H1 (cell line): ENCODE measurements at places on chromosomes 11 and 22. TPM values are rescaled to one million over a fixed set of nuclear protein-coding genes. Genes with fewer than 3 reads are reported as not detected.

The VPREB1 gene
- not detected in 2 replicates for total RNA-seq

The MIAT gene
- 33.8 and 36.0 TPM in 2 replicates for total RNA-seq

DNA sequence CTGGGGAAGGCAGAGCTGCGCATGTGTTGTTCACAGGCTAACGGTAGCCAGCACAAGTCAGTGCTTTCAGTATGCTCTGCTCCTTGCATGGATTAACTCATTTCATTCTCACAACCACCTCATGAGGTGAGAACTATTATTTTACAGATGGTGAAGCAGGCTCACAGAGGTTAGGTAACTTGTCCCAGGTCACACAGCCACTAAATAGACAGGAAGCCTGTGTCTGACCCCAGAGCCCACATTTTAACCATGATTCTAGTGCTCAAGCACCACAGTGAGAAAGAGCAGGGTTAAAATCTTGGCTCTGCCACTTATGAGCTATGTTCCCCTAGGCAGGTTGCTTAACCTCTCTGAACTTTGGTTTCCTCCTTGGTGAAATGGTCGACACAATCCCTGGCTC is 6.2 kb upstream of the SNX15 start:
- H3K27ac ChIP-seq = no peak overlapping the region
- no peak overlapping the region for H3K4me3 ChIP-seq
- no peaks in the 10 kb centered on the region for H3K27me3 ChIP-seq
- H3K36me3 ChIP-seq = peaks cover 3% of the 10 kb centered on the region; the same call in 1 of the 2 replicates
- H3K4me1 ChIP-seq = no peaks in the 10 kb centered on the region
- DNase-seq = no peak

DNA sequence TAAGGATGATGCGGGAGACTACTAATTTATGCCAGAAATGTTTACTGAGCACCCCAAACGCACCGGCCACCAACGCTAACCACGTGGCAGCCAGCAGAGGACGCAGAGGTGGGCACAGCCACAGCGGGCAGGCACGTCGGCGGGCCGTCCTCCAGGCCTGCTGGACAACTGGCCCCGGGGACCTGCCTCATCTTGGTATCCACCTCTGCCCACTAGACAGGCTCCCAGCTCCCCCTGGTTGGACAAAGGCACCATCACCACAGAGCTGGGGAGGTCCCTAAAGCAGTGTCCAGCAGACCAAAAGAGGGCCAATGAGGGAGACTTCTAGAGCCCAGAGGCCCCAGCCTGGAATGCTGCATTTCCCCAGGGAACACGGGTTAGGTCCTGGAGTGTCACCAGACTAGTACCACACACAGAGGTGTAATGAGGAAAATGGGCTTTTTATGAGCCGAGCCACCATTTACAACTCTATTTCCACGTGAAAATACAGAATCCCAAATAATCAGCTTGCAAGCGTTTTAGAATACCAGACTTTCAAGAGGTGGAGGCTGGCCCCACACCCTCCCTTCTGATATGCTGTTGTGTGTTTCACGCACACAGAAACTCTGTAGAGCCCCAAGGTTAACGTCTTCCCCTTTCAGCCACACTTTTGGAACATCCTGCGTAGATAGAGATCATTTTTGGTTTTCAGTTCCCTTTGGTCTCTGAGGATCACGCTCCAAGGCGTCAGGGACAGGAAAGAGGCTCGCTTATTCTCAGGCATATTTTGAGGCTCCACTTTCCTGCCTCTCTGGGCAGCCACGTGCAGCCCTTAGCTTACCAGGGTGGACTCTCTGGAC is 23.7 kb upstream of the BID start:
- no peaks in the 10 kb centered on the region for H3K36me3 ChIP-seq
- H3K27ac ChIP-seq = no peak overlapping the region
- H3K4me1 ChIP-seq = no peaks in the 10 kb centered on the region
- no peak overlapping the region for H3K4me3 ChIP-seq
- no peak for DNase-seq
- no peaks in the 10 kb centered on the region for H3K27me3 ChIP-seq

The UEVLD gene
- total RNA-seq = 6.0 and 7.3 TPM in 2 replicates

DNA sequence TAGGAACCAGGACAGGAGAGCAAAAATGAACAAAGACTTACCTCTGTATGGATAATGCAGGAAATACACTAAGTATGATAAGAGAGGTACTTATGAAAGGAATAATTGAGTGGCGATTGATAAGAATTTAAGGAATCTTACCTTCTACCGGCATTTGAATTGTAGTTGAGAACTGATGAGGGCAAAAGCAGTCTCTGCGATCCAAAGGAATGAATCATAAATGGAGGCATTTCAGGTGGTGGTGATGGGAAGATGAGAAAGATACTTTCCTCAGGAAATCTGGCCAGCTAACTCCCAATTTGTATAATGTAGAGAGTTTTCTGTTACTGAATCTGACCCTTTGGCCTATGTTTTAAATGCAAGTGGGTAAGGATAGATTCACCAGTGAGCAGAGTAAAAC is 71.9 kb upstream of the C11orf87 start:
- no peaks in the 10 kb centered on the region for H3K27me3 ChIP-seq
- H3K27ac ChIP-seq = no peak overlapping the region
- no peak overlapping the region for H3K4me3 ChIP-seq
- DNase-seq = no peak
- no peaks in the 10 kb centered on the region for H3K36me3 ChIP-seq
- H3K4me1 ChIP-seq = no peaks in the 10 kb centered on the region

The WNT11 gene
- total RNA-seq = 0.45 TPM in 1 of 2 replicates, not detected in the other

The F2 gene
- total RNA-seq = not detected in 2 replicates

- no peak for DNase-seq
- 0 out of 2 replicates have a peak, but pooled peaks cover 4% of the 10 kb centered on the region for H3K4me1 ChIP-seq
- H3K27me3 ChIP-seq = no peaks in the 10 kb centered on the region
- H3K4me3 ChIP-seq = no peak overlapping the region
- H3K27ac ChIP-seq = no peak overlapping the region
- H3K36me3 ChIP-seq = no peaks in the 10 kb centered on the region
Measured at GRCh38 chr11:12414611-12415010, 37.2 kb downstream of the PARVA start.

The ST14 gene
- 22.4 and 25.7 TPM in 2 replicates for total RNA-seq

DNA sequence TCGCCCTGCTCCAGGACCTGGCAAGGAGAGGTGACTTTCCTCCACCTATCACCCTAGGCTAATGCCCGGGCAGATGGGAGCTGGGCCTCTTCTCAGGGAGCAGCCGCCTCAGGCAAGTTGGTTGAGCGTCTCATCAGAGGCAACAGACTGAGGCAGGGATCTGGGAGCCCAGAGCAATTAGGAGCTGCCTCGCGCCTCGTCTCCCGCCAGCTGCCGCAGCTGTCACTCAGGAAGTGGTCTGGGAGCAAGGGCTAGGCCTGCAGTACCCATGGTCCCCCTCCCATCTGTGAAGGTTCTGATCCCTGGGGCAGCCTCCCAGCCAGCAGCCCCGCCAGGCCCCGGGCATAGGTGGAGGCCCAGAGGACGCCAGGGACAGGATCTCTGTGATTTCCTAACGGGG is 4.6 kb upstream of the CABP7 start:
- no peak overlapping the region for H3K4me3 ChIP-seq

DNA sequence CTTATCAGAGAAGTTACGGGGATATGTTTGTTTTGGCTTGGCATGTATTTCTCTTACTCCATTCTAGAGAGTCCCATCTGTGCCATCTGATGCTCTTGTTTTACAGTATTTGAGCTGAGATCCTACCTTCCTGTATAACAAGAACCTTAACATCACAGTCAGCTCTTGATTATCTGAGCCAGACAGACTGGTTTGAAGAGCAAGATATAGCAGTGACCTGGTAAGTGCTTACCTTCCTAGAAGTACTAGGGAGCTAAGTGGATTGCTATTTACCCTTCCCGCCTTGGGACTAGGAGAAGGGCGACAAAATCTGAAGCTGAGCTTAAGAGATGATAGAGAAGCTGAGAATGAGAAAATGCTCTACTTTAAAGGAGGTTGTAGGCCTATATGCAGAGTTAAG is 235.3 kb downstream of the CSNK2A3 start:
- H3K4me3 ChIP-seq = no peak overlapping the region
- H3K36me3 ChIP-seq = no peaks in the 10 kb centered on the region
- no peaks in the 10 kb centered on the region for H3K27me3 ChIP-seq
- H3K4me1 ChIP-seq = 0 out of 2 replicates have a peak, but pooled peaks cover 4% of the 10 kb centered on the region
- H3K27ac ChIP-seq = no peak overlapping the region
- DNase-seq = no peak

DNA sequence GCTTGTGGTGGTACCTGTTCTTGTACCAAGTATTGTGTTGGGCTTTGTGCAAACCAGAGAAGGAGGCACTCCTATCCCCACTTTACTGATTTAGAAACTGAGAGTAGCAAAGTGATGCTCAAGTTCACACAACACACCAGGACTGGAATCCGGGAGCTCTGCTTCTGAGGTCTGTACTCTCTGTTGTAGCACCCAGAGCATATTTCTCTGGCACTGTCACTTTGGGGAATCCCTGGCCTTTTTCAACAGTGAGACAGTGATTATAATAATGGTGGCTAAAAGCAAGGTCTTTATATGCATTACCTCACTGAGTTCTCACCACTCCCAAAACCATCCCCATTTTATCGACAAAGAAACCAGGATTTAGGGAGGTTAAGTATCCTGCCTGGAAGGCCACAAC is 362.4 kb downstream of the TENM4 start:
- H3K4me3 ChIP-seq = no peak overlapping the region
- peaks cover 7% of the 10 kb centered on the region; the same call in 1 of the 2 replicates for H3K4me1 ChIP-seq
- no peak overlapping the region for H3K27ac ChIP-seq
- no peaks in the 10 kb centered on the region for H3K36me3 ChIP-seq
- H3K27me3 ChIP-seq = no peaks in the 10 kb centered on the region

GRCh38 chr11:76600124-76600655 is 70.4 kb downstream of the LRRC32 start:
- H3K4me1 ChIP-seq = no peaks in the 10 kb centered on the region
- H3K4me3 ChIP-seq = no peak overlapping the region
- no peaks in the 10 kb centered on the region for H3K36me3 ChIP-seq
- H3K27me3 ChIP-seq = no peaks in the 10 kb centered on the region

DNA sequence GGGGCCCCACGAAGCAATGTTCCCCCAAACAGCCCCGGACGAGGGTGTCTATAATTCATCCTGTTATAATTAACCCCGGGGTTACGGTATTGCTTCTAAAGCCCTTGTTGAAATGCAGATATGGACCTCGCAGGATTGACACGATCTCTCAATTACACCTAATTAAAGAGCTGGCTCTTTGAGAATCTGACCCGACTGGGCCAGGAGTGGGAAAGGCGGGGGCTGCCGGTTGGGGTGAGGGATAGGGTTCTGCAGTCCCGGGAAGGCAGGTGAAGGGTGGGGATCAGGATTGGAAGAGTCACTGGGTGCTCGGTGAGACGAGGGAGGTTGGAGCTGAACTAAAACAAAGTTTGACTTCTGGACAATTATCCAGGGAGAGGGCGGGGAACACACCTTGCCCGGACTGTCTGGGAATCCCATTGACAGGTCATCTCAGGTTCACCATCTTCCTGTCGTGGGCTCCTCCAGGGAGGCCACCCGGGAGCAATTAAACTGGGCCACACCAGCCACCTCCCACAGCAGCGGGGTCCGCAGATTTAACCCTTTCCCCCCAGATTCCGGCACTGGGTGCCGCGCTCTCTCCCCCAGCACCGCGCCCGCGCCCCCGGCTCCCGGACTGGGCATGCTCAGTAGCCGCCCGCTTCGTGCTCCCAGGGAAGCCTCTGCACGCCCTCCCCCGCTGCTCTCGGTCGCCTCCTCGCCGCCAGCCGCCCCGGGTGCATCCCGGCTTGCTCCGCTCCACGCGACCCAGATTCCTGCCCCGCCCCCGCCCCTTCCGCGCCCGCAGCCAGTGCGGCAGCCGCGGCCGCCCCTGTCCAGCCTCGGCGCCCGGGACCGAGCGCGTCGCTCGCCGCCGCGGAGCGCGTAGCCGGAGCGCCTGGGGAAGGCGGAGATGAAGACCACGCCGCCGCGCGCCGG is at the start of gene ELMOD1:
TSS of gene ELMOD1 (plus strand) at position 688 of the 918 bp plus-strand sequence. CDS start 27,043 bp downstream, outside the sequence.
- H3K27me3 ChIP-seq = peaks cover 55% of the 10 kb centered on the region
- H3K27ac ChIP-seq = no peak within 1 kb of the TSS
- no peaks in the 10 kb centered on the region for H3K36me3 ChIP-seq
- DNase-seq = peak; percentile 76
- H3K4me3 ChIP-seq = peak within 1 kb of the TSS; percentile 84
- H3K4me1 ChIP-seq = peaks cover 7% of the 10 kb centered on the region; the same call in 1 of the 2 replicates

The TMPRSS4 gene
- total RNA-seq = 0.58 and 0.69 TPM in 2 replicates

DNA sequence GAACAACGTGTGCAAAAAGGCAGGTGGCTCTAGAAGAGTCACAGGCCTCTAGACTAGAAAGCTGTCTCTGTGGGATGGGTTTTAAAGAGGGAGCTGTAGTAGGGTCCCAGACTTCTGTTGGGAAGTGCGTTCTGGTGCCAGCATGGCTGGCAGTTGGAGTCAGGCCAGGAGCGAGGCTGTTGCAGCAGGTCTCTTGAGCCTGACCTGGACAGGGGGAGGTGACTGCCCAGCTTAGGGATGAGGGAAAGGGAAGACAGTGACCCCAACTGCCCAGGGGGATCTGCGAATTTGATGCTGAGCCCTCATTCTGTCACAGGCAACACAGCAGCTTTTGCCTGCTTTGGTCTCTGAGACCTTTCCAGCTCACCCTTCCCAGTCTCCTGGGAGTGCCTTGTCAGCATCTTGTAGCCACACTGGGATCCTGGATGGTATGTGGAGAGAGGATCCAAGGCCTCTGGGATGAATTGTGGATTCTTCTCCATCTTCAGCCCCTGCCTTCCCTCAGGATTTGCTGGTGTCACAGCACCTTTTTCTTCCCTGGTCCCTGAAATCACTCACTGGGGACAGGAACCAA is 3.4 kb downstream of the TSKU start:
- H3K27me3 ChIP-seq = no peaks in the 10 kb centered on the region
- peaks cover 25% of the 10 kb centered on the region for H3K4me1 ChIP-seq
- no peak overlapping the region for H3K4me3 ChIP-seq
- DNase-seq = no peak
- no peak overlapping the region for H3K27ac ChIP-seq

The MLC1 gene
- not detected in 2 replicates for total RNA-seq

The PATE1 gene
- not detected in 2 replicates for total RNA-seq

- H3K4me3 ChIP-seq = no peak overlapping the region
- no peak for DNase-seq
- H3K27ac ChIP-seq = no peak overlapping the region
Measured at GRCh38 chr11:93822359-93822758, 28.1 kb downstream of the VSTM5 start.

The CAPN5 gene
- total RNA-seq = 22.4 and 22.6 TPM in 2 replicates

The C1QTNF5 gene
- 1.5 and 2.2 TPM in 2 replicates for total RNA-seq

The SNX19 gene
- 22.6 and 25.2 TPM in 2 replicates for total RNA-seq

The CHRDL2 gene
- 0.25 and 0.48 TPM in 2 replicates for total RNA-seq

The C22orf31 gene
- not detected in 2 replicates for total RNA-seq

- no peak overlapping the region for H3K27ac ChIP-seq
- peaks cover 2% of the 10 kb centered on the region; the same call in 1 of the 2 replicates for H3K4me1 ChIP-seq
- no peak overlapping the region for H3K4me3 ChIP-seq
- no peaks in the 10 kb centered on the region for H3K36me3 ChIP-seq
Measured at GRCh38 chr22:49302530-49302929, 525.1 kb downstream of the BRD1 start.

- DNase-seq = no peak
- H3K27me3 ChIP-seq = no peaks in the 10 kb centered on the region
- no peaks in the 10 kb centered on the region for H3K36me3 ChIP-seq
- no peak overlapping the region for H3K27ac ChIP-seq
- H3K4me1 ChIP-seq = peaks cover 6% of the 10 kb centered on the region
- H3K4me3 ChIP-seq = no peak overlapping the region
Measured at GRCh38 chr22:17769013-17769715, 5.1 kb downstream of the BID start.

GRCh38 chr22:21764038-21764804 is 28.6 kb upstream of the YPEL1 start:
- H3K4me3 ChIP-seq = no peak overlapping the region
- H3K27me3 ChIP-seq = no peaks in the 10 kb centered on the region
- peaks cover 25% of the 10 kb centered on the region for H3K36me3 ChIP-seq
- DNase-seq = no peak
- H3K27ac ChIP-seq = no peak overlapping the region
- H3K4me1 ChIP-seq = no peaks in the 10 kb centered on the region

The SERPING1 gene
- total RNA-seq = 50.9 and 57.3 TPM in 2 replicates

- no peaks in the 10 kb centered on the region for H3K36me3 ChIP-seq
- no peaks in the 10 kb centered on the region for H3K27me3 ChIP-seq
- H3K4me1 ChIP-seq = peaks cover 17% of the 10 kb centered on the region
- H3K4me3 ChIP-seq = peak overlapping the region; percentile 70
Measured at GRCh38 chr11:73645121-73645969, 1.0 kb upstream of the PLEKHB1 start.

The ARL2 gene
- total RNA-seq = 184 and 186 TPM in 2 replicates

The DERL3 gene
- 8.7 and 9.9 TPM in 2 replicates for total RNA-seq
